ENCODE measurements at places on chromosomes 11 and 22.

DNA sequence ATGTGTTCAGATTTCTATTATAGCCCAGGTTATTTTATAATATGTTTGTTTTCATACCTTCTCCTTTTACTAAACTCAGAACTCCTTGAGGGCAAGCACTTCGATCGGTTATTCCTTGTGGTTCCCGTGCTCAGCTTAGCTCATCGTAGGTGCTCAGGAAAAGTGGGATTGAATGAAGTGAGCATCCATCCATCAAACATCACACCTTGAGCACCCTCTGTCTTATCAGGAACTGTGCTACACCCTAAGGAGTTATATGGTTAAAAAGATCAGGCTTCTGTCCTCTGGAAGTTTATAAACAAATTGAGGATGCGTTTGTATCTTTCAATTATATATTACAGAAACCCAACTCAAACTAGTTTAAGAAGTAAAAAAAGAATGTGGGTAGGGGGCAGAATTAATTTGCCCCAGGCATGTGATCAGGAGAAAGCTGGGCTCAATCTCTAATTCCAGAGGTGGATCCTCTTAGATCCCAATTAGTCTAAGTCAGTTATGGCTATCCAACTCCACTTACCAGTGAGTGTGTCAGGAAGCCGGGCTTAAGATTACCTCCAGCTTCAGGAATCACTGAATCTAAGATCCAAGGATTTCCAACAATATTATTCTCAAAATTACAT lies 59.9 kb upstream of the RRAS2 start:
- peak; percentile 33 for DNase-seq

- DNase-seq: no peak
Measured at GRCh38 chr22:49755631-49756001, 72.1 kb downstream of the BRD1 start.

GRCh38 chr11:36374726-36375125 lies 78.6 kb downstream of the PRR5L start:
- no peak for DNase-seq

- no peak for DNase-seq
Measured at GRCh38 chr11:111918390-111919256, at the start of gene C11orf52. Gene C11orf52, plus strand, starts transcription at chr11:111918913. Its CDS starts 60 bp downstream, at chr11:111918973.

DNA sequence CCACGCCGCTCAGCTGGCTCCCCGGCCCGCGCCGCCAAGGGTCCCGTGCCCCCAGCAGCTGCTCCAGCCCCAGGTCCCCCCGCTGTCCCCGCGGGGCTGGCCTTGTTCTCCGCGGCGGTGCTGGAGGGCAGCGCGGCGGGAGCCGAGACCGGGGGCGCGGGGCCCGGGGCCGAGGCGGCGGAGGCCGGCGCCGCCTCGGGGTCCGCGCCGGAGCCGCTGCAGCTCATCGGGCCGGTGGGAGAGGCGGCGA lies 128 bp downstream of the TAF10 start:
- DNase-seq: no peak

All from Kasumi-1 (cell line).